ENCODE measurements at places on chromosomes 5 and 9.
A peak's percentile ranks its signal among the peaks of the same experiment; 100 is the strongest.

GRCh38 chr5:58407042-58407719, 52.7 kb downstream of the PLK2 start:
- DNase-seq, result no peak

DNA sequence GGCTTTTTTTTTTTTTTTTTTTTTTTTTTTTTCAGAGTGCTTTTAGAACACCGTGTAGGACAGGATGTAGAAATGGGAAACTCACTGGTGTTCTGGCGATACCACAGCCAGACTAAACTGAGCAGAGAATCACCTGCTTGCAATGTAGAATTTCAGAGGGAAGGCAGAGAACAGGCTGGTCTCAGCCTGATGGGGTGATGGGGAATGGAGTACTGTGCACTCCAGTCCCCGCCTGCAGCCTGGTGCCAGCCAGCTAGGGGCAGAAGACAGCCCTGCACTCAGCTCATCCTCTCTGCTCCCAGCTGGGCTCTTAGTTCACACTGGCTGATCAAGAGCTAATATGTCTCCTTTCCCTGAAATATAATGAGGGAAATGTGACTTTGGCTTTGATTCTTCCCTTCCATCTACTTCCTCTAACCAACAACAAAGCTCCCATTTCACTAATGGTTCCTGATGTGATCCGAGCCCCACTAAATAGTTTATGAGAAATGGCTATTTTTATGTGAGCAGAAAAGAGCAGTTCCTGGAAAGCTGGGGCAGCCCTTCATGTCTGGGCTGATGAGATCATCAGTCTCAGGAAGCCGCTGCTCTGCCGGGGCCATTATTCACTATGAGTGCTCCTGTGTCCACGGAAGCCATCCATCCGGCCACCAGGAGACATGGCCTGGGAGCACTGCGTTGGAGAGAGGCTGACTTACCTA, 209.7 kb downstream of the GADD45G start:
- DNase-seq, result no peak

DNA sequence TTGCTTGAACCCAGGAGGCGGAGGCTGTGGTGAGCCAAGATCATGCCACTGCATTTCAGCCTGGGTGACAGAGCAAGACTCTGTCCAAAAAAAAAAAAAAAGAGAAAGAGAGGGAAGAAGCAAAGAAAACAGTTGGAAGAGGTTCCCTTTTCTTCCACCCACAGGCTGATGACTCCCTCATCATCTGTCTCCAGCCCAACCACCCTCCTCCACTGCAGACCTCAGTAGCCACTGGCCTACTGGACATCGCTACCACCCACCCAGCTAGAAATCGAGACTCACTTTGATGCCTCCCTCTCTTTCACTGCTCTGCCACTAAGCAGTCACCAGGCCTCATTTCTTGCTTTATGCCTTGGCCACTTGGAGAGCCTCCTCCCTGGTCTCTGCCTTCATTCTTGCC, 71.2 kb downstream of the NIPSNAP3B start:
- peak; percentile 57 for DNase-seq

DNA sequence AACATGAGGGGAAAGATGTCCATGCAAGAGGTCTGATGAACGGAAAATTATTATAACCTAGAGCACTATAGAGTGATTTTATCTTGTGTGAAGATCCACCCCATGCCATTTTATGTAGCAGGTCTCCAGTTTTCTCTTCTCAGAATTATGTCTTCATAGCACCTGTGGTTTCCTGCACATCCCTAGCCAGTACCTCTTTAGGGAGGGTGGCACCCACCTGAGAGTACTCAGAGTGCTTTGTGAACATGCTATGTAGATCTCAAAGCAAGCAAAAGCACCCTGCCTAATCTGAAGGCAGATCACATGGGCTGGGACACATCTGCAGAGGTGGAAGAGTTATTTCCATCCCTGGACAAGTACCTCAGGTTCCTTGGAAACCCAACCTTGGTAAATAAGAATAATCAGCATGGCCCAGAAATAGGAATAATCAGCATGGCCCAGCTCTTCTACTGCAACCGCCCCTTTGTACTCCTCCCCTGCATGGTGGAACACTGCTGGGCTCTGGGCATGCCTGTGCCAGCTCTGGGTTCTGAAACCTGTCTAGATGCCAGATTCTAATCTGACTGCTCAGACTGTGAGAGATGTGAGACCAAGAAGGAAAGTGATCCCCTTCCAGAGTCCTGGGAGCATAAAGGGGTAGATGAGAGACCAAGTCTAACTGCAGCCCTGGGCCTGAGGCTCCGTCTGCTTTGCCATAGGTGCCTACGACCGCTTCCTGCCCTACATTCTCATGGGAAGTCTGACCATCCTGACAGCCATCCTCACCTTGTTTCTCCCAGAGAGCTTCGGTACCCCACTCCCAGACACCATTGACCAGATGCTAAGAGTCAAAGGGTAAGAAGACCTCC, 23.7 kb downstream of the SLC22A5 start:
- no peak for DNase-seq

DNA sequence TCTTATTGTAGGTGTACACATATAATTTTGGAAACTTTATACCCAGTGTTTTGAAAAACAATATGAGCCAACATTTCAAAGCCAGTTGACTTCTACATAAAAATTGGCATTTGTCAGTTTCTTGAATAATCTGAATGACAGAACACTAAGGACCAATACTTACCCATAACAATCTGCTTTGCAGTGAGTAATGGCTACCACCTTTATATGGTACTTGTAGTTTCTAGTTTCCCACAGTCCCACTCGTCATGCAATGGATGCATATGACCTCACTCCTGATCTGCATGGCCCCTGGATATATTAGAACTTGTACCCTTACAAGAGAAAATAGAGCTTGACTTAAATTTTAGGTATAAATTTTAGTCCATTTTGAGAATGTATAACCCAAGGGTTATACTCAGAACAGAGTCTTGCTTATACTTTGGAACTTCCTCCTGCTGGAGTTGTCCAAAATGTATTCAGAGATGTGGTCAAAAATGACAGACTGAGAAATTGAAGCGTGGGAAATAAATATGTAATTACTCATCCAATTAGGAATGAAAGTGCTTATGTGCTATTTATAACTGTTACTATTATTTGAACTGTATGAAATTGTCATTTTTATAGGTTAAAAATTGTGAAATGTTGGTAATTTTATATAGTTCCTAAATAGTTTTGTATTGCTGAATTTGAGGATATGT, 19.5 kb downstream of the XRCC4 start:
- DNase-seq, result no peak

- no peak for DNase-seq
These were observed 243.0 kb downstream of the RFK start for GRCh38 chr9:76151267-76151666.

- DNase-seq, result peak; percentile 22
These were observed 28.6 kb downstream of the KCNN2 start for GRCh38 chr5:114390431-114390830.

DNA sequence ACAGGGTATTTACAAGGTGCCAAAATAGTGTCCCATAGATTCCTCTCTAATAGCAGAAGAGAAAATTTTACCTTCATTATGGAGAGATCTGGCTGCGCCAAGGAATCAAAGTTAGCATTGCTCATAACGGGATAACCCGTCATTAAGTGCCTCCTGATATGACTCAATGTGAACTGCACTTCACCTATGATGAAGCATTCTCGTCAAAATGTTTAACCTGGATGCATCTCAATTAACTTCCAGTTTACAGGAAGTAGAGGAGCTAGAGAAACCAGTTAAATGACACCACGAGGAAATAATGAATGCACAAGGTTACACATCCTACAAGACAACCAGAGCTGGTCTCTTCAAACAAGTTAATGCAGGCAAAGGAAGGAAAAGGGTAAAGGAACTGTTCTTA, 17.2 kb downstream of the FBXW11 start:
- DNase-seq, result no peak

- no peak for DNase-seq
These were observed 21.5 kb downstream of the SLC6A7 start for GRCh38 chr5:150211156-150212030.

DNA sequence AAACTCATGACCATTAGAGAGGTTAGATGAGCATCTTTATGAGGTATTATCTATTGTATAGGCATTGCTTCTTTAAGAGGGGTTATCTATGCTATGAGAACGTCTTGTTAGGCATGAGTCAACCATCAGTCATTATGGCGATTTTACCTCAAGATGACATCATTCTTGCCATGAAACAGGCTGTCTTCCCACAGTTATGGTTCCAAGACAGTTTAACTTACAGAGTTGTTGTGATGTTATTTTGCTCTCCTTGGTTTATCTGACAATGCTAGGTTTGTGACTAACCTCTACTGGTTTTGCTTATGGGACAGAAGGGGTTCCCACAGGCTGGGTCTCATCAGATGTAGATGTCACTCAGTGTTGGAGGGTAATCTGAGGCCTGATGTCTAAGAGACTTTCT, 1864.7 kb upstream of the ACO1 start:
- DNase-seq, result no peak

DNA sequence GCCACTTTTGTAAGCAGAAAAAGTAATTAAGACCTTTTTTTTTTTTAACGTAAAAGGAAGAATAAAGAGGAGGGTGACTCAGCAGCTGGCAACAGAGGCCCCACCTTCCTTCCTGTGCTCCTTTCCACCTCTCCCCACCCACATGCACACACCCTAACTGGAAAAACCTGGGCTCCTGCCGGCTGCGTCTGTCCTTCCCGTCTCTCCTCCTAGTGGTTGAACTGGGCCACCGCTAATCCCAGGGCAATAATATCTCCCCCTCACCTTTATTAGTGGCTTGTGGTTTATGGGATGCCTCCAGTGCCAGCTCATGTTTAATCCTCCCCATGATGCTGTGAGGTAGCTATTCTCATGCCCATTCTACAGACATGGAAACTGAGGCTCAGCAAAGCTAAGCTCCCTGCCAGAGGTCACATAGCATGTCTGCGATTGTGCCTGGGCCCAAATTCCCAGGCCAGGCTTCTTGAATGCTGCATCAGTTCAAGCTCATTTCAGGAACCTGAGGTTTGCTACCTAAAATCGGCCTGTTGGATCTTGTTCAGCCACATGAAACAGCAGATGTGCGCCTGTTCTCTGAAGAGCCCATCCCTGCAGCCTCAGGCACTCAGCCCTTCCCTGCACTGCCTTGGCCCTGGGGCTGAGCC, 60.9 kb upstream of the IL17B start:
- no peak for DNase-seq
